ENCODE measurements at places on chromosomes 5 and 9.
A peak's percentile ranks its signal among the peaks of the same experiment; 100 is the strongest.

- DNase-seq: no peak
Observed at GRCh38 chr9:81635521-81636254, 53.7 kb downstream of the TLE1 start.

GRCh38 chr5:147575598-147575997, 65.7 kb upstream of the DPYSL3 start:
- DNase-seq: no peak

DNA sequence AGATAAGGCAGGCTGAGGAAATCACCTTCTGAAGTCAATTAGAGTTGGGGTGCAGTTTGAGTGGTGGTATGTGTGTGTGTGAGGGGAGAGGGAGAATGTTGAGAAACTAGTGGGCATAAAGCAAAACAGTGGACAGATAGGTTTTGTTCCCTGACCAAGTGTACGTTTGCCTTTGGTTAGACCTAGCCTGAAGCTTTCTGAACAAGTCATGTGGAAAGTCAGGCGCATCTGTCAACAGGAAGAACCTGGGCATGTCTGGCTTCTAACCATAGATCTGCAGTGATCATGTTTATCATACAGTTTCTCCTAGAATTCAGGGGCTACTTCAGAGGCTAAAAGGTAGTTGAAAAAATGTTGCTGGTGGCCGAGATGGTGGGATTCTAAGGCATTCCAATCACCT, 143.2 kb upstream of the PCA3 start:
- no peak for DNase-seq

DNA sequence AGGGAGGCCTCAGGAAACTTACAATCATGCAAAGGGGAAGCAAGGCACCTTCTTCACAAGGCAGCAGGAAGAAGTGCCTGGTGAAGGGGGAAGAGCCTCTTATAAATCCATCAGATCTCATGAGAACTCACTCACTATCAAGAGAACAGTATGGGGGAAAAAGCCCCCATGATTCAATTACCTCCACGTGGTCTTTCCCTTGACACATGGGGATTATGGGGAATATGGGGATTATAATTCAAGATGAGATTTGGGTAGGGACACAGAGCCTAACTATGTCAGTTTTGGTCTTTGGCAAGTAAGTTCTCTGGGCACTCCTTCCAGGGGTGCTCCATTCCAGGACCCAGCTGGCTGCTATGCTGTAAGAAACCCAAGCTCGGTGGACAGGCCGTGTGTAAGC, 275.3 kb upstream of the TUT7 start:
- DNase-seq: no peak

- DNase-seq: peak; percentile 97
Observed at GRCh38 chr5:87300744-87301143, 33.1 kb downstream of the RASA1 start.

DNA sequence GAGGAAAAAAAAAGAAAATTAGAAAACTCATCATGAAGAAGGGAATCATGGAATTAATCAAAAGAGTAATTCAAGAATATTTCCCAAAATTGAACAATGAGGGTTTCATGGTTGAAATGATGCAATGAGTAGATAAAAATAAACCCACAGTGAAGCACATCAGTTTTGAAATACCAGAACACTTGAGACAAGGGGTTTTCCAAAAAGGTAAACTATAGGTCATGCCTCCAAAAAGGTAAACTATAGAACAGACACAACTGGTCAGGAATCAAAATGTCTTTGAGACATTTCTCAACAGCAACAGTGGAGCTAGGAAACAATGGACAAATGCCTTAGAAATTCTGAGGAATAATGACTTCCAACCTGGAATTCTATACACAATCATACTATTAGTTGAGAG, 60.2 kb upstream of the PCSK5 start:
- no peak for DNase-seq

- peak; percentile 56 for DNase-seq
Observed at GRCh38 chr5:102792705-102793104, 37.6 kb downstream of the PAM start.

GRCh38 chr5:114327987-114328386, 33.9 kb upstream of the KCNN2 start:
- DNase-seq: no peak

DNA sequence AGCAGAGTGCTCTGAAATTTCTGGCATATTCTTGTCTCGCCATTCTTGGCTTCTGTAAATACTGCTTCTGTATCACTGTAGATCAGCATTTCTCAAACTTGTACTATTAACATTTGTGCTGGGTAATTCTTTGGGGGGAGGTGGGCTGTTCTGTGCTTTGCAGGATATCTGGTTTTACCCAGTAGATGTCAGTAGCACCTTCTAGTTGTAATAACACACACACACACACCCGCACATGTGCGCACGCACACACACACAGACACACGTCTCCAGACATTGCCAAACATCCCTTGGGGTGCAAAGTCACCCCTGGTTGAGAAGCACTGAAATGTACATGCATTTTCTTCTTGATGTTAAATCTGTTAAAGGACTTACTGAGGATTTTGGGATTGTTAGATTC, 304.1 kb downstream of the MAT2B start:
- no peak for DNase-seq

DNA sequence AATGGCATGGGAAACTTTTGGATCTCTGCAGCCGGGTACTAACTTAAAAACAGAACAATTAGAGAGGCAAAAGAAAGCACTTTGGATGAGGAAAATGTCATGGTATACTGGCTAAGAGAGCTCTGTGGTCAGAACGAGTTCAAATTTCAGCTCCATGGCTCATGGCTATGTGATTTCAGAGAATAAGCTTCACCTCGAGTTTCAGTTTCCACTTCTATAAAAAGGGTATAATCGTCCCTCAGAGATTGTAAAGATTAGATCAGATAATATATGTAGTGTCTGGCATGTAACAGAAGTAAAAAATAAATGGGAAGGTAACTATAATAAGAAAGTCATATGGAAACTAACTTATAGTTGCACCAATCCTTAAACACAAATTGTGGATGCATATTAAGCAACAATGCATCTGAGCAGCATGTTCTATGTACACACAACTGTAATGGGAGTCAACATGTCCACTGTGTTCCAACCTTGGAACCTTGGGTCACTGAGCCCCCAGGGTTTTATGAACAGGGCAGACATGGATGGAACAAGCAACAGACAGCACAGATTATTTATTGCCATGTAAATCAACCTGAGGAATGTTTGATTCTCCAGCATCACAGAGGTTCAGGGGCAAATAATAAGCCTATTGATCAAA, 145.4 kb downstream of the MAPKAP1 start:
- DNase-seq: no peak

GRCh38 chr5:78903861-78904260, 81.2 kb downstream of the ARSB start:
- DNase-seq: peak; percentile 63

DNA sequence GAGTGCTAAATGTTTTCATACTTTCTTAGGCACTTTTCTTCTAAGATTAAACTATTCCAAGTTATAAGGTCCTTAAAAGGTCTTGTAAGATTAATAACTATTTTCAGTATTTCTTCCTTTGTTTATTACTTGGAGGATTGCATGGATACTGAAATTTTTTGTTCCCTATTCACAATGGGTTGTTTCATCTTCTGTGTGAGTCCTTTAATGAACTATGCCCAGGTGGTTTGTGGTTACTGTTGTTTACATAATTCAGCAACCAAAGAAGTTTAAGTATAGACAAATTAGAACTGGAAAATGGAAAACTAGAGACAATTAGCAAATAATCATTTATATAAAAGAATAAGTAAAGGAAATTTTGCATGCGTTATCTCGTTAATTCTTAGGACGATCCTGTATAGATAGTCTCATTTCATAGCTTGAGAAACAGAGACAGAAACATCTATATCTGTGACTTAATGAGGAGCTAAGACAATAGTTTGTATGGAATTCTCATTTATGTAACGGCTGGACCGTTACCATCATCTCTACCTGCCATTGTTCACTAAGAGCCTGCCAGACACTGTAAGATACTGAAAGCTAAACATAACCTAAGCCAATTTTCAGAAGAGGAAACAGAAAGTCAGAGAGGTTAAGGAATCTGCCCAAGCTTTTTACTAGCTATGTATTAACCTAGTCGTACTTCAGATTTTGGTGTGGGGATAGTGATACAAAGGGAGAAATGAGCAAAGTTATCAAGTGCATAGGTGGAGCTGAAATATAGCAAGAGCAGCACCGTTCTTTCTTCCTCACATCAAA, 148.2 kb downstream of the PAM start:
- peak; percentile 36 for DNase-seq

- DNase-seq: no peak
Observed at GRCh38 chr5:12313602-12314001, 409.4 kb upstream of the CTNND2 start.

DNA sequence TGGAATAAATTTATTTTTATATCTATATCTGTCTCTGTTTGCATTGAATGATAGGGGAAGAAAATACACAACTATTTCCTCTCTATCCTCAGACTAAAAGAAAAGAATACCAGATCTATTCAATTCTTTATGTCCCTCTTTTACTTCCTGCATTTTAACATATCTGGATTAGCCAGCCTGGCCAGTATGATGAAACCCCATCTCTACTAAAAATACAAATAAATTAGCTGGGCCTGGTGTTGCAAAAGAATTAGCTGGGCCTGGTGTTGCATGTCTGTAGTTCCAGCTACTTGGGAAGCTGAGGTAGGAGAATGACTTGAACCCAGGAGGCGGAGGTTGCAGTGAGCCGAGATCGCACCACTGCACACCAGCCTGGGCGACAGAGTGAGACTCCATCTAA, 182.0 kb downstream of the LURAP1L start:
- DNase-seq: no peak

- DNase-seq: no peak
Observed at GRCh38 chr9:132267660-132268059, 87.1 kb downstream of the SETX start.

DNA sequence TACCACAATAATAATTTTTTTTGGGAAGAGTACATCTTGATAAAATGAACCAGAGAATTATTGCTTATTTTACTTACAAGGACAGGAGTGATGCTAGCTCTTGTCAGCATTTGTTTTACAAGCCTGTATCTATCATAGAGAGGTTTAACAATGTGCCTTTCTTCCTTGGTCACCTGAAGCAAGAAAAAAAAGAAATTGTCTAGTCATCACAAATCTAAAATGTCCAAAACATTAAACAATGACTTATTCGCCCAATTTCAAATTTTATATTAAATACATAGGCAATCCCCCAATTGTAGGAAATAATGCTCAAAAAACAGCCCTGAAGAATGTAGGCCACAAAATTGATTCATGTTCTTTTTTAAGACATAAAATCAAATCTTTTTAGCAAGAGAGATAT, 56.6 kb downstream of the PKD2L2 start:
- DNase-seq: no peak

DNA sequence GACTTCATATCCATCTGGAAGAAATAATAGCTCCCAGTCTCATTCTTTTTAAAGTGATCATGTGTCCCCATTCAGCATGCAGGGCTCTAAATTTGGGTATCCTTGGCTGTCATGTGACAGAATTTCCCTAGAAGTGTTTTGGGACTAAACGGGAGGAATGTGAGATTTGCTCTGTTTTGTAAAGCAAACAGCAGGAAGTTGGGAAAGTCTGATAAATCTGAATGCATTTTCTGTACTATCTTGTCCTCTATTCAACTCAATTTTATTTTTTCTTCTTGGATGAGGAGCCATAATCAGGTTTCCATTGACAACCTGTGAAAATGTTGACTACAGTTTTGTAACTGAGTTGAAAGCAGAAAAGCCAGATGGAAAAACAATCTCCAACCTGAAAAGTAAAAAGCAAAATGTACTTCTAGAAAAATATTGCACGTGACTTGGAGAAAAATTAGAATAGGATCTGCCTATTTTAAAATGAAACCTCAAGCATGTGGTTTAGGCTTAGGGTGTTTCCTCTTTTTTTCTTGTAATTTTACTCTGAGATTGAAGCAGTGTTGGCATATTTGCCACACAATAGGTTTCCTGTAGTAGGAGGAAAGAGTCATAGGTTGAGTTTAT, 76.2 kb upstream of the IL6ST start:
- DNase-seq: no peak

DNA sequence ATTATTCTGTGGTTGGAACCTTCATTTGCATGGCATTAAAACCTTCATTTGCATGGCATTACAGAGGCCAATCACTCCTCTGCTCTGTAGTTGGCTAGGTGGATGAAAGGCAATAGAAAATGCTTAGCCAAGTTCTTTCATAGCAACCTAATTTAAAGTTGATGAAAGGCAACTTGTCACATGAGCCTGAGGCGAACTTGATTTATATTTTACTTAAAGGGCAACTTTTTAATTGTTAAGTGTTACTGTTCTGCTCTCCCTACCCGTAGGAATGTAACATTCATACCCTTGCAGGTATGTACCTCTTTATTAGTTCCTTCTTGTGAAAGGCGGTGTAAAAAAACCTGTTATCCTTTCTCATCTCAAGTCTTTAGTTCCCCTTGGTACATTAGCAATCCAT, 7.9 kb upstream of the ERMP1 start:
- DNase-seq: no peak

GRCh38 chr9:112198646-112199045, 23.5 kb upstream of the SUSD1 start:
- no peak for DNase-seq

DNA sequence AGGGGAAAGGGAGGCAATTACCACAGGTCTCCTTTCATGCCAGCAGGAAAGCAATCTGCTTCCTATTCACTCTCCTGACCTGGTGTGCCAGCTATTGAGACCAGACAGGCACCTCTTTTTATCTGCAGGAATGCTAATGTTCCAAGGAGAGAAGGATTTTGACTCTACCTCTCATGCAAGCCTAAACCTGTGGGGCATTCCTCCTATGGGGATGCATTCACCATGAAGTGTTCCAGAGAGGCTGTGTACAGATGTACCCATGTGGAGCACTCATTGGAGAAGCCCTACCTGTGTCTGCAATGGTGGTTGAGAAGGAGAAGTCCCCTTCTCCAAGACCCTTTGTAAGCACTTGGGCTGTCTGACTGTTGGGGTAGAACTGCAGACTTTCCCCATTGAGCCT, 45.4 kb upstream of the EDIL3 start:
- no peak for DNase-seq

DNA sequence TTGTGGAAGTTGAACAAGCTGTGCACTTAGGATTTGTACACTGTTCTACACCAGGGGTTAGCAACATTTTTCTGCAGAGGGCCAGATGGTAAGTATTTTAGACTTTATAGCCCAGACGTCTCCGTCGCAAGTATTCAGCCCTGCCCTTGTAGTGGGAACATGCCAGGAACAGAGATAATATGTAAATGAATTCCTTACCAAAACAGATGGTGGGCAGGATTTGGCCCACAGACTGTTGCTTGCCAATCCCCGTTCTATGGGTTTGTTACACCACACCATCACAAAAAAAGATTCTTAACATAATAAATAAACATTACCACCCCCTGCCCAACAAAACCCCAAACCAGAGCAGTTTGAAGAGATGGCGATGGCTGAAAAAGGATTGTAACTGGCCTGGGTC, 74.3 kb downstream of the AMBP start:
- no peak for DNase-seq

All from ELR (cell line).